Stimulated activated CD8-positive, alpha-beta memory T cell treated with anti-CD3 and anti-CD28 coated beads, Interleukin-7, amount 100 ng/mL, for 48 hours (primary cell): ENCODE measurements at places on chromosomes 11 and 22.

GRCh38 chr11:134046681-134047449 lies 22.0 kb upstream of the JAM3 start:
- DNase-seq, result no peak

GRCh38 chr11:2940147-2940920 lies 11.1 kb upstream of the PHLDA2 start:
- DNase-seq, result no peak

DNA sequence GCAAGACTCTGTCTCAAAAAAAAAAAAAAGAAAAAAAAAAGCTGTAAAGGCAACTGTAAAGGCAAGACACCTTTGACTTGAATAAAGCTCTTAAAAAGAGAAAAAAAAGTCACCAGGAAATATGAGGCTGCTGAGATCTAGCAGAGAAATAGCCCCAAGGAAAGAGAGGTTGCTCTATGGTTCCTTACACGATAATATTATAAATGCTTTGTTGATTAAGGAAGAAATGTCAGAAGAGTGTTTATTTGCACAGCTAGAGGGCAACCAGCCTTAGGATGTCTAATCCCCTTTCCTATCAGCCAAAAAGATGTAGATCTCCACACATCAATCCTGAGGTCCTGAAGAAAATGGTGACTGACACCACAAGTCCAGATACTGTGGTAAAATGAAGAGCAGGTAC lies 32.0 kb downstream of the RBFOX2 start:
- no peak for DNase-seq

DNA sequence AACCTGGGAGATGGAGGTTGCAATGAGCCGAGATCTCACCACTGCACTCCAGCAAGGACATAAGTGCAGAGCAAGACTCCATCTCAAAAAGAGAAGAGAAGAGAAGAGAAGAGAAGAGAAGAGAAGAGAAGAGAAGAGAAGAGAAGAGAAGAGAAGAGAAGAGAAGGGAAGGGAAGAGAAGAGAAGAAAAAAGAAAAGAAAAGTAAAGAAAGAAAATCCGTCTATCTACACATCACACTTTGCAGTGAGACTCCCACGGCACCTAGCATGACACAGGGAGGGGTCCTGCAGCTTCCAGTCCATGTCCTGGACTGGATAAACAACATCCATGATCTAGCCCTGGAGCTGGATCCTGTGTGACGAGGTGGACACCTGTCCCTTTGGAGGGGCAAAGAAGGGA lies 4.0 kb upstream of the PPARA start:
- DNase-seq, result no peak

DNA sequence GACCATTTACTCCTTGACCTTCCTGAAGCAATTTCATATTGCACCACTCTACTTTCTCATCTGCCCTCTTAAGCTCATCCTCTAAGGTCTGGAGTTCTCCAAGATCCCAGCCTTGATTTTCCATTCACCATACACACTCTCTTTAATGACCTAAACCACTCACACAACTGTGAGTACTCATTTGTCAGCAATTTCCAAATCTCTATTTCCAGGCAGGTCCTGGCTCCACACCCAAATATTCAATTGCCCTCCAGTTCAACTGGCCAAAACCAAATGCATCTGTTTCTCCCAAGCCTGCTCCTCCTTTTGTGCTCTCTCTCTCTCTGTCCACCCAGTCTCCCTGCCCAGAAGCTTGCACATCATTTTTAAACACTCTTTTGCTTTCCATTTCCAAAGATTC lies 39.6 kb downstream of the NEU3 start:
- no peak for DNase-seq

DNA sequence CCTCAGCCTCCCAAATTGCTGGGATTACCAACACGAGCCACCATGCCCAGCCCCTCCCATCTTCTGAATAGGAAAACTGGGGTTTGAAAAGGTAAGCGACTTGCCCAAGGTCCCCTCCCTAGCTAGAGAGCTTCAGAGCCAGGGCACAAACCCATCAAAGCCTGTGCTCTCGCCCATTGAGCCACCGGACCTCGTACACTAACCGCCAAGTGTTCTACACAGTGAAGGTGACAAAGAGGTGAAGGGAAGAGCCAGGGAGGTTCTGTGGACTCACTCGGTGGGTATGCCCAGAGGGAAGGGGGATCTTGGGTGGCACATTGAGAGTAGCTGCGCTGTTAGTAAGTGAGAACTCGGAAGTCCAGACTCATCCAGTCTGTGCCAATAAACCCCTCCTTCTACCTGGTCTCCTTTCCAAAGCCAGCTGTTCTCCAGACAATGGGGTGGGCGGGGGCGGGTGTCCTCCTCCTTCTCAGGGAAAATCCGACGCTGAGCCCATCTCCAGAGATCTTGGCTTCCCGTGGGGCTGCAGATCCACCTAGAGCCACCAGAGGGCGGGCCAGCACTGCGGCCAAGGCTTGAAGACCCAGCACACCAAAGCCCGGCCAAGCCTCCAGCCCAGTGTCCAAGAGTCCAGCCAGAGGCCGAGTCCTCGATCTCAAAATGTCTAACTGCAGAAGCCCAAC lies 3.2 kb upstream of the RTN4RL2 start:
- no peak for DNase-seq

DNA sequence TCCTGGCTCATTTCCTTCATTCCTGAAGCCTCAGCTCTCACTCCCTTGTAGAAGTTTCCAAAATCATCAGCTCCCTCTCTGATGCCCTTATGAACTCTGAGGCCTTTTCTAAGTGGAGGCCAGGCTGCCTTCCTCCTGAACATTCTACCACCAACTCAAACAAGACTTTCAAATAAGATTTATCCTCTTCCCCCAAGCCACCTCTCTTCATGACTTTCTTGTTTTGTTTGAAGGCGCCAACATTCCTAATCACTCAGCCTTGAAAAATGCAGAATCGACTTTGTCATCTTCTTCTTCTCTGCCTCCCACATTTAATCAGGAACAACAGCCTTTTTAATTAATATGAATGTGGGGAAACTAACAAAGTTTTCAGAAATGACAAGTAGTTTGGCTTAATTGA lies 927.9 kb downstream of the OPCML start:
- DNase-seq, result no peak

DNA sequence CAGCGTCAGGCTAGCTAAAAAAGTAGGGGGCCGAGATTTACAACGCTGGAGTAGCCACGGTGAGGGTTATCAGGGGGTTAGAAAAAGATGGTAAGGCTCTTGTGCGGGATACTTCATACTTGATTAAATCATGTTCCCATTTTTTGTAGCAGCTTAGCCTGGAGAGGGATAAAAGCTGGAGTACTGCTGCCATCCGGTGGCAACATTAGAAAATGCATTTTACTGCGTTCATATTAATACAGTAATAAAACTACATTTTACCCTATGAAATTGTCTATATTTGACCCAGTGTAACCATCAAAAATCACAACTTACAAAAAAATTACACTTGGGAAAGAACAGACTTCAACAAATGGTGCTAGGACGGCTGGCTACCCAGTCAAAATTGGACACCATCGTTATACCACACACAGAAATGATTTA lies 17.3 kb downstream of the RPUSD4 start:
- no peak for DNase-seq
